ENCODE measurements at places on chromosomes 7 and 10. TPM values are rescaled to one million over a fixed set of nuclear protein-coding genes. Genes with fewer than 3 reads are reported as not detected.

The RPEL1 gene
- total RNA-seq: 0.08 TPM

The GOLGA7B gene
- 0.04 TPM for total RNA-seq

The ZNF33A gene
- total RNA-seq: 15.5 TPM

The ATOH7 gene
- 0.88 TPM for total RNA-seq

The PTF1A gene
- total RNA-seq: not detected

GRCh38 chr7:156386097-156386496 is 254.5 kb upstream of the RNF32 start:
- no peak for DNase-seq

DNA sequence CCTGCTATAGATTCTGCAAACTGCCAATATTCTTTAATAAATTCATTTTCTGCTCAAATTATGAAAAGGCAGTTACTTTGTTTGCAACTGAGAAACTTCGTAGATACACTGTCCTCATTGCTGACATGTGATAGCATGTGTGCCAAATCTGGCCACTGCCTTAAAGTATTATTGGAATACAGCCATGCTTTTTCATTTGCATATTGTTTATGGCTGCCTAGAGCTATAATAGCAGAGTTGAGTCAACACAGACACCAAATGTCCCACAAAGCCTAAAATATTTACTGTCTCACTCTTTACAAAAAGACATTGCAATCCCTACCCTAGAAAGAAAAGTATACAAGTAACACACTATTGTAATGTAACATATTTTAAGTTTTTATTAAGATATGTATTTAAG is 647.4 kb downstream of the XPNPEP1 start:
- DNase-seq: no peak

- no peak for DNase-seq
Observed at GRCh38 chr10:44387853-44388251, 3.0 kb upstream of the CXCL12 start.

The FZD8 gene
- total RNA-seq: 1.6 TPM

DNA sequence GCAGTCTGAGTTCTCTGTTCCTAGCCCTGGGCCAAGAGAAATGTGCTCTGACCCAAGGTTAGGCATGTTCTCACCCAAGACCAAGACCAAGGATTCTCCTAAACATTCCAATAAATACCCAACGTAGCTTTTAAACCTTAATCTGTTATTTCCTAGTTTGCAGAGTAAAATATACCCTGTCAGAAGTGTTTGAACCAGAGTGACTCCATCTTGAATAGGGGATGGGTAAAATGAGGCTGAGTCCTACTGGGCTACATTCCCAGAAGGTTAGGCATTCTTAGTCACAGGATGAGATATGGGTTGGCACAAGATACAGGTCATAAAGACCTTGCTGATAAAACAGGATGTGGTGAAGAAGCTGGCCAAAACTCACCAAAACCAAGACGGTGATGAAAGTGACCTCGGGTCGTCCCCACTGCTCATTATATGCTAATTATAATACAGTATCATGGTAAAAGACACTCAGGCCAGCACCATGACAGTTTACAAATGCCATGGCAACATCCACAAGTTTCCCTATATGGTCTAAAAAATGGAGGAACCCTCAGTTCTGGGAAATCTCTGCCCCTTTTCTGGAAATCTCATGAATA is 27.7 kb downstream of the PLXNA4 start:
- DNase-seq: peak; percentile 49

The NUTM2D gene
- 0.35 TPM for total RNA-seq

The UBTD1 gene
- 10.6 TPM for total RNA-seq

The TEX36 gene
- total RNA-seq: not detected

GRCh38 chr7:117218700-117219099 is 104.2 kb downstream of the WNT2 start:
- DNase-seq: no peak

The STEAP1 gene
- total RNA-seq: 31.3 TPM

DNA sequence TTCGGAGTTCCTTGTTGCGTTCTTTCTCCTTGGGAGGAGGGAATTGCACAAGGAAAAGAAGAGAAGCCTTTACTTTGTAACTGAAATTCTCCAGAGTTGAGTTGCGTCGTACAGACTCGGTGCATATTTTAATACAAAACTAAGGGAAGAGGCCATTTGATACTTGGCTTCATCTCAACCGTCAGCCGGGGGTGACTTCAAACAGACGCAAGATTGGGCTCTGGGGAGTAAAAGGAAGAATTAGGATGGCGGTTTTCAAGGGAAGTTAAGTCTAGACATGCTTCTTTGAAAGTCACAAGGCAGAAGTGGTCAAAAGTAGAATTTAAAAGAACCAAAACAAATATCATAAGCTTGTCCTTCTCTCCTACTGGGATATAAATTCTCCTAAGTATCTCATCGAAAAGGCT is 1.6 kb downstream of the PRR15 start:
- DNase-seq: no peak

DNA sequence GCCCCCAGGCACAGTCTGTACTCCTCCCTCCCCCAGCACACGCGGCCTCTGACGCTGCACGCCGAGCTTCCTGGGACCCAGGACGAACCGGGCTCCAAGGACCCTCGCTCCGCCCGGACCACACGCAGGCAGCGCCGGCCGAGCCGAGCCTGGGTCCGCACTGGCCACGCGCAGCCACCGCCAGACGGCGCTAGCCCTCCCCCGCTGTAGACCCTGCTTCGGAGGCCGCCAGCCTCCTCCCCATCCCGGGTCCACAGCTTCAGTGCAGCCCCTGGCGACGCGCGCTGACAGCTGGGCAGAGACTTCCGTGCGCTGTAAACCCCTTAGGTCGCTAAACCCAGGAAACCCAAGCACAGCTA is 936 bp upstream of the TCERG1L start:
- no peak for DNase-seq

Measured in H4 (cell line).